ENCODE measurements at places on chromosomes 12 and 14.

- DNase-seq: no peak
Observed at GRCh38 chr12:49950273-49951251, at the start of gene AQP2. TSS of gene AQP2 (plus strand) at chr12:49950737. CDS start at chr12:49950831, 94 bp downstream.

DNA sequence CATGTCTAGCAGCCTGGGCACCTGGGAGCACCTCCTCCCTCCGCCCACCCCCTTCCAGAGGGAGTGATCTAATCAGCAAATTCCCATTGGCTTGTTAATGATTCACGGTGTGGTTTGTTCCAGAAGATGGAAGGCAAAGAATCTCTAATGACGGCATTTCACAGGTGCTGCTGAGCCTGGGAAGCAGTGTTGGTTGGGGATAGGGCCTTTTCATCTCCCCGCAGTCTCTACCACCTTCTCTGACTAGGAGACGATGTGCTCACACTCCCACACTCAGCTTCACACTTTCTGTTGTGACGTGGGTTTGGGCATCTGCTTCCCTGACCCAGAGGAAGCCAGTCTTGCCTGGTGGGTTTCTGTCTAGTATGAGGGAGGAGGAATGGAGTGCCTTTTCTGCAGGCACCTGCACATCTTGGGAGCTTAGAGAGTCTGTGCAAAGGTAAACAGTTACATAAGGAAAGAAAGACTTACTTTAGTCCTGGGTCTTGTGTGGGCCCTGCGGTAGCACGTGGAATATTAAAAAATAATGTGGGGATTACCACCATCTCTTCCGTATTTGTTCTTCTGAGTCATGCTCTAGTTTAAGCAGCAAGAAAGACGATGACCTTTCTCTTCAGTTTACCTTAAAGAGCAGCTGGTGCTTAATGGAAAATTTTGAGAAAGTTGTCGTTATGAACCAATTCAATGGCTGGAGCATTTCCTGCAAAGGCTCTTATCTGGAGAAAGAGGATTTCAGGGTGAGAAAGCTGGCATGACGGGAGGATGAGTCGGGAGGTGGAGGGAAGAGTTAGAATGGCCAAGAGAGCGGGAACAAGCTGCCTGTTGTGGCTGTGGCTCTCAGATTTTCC lies 70.6 kb upstream of the ARHGAP5 start:
- no peak for DNase-seq

- DNase-seq: no peak
Observed at GRCh38 chr14:38135106-38135867, 72.4 kb upstream of the SSTR1 start.

DNA sequence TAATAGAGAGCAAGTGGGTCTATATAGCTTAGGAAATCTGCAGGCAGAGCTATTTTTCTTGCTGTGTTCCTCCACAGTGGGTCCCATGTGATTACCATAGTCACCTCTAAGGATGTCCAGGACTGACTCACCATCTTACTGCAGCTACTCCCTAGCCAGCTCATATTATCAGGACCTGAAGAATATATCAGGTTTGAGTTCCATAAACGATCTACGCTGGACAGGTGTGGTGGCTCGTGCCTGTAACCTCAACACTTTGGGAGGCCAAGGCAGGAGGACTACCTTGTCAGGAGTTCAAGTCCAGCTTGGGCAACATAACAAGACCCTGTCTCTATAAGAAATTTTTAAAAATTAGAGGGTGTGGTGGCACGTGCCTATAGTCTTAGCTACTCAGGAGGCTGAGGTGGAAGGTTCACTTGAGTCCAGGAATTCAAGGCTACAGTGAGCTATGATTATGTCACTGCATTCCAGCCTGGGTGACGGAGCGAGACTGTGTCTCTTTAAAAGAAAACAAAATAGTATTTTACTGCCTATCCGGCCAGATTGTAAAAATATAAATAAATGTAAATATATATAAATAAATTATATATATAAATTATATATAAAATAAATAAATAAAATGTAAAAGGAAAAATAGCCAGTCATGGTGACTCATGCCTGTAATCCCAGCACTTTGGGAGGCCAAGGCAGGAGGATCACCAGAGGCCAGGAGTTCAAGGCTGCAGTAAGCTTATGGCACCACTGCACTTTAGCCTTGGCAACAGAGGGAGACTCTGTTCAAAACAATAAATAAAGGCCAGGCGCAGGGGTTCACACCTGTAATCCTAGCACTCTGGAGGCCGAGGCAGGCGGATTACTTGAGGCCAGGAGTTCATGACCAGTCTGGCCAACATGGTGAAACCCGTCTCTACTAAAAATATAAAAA lies 6.9 kb upstream of the SPRYD4 start:
- DNase-seq: no peak

DNA sequence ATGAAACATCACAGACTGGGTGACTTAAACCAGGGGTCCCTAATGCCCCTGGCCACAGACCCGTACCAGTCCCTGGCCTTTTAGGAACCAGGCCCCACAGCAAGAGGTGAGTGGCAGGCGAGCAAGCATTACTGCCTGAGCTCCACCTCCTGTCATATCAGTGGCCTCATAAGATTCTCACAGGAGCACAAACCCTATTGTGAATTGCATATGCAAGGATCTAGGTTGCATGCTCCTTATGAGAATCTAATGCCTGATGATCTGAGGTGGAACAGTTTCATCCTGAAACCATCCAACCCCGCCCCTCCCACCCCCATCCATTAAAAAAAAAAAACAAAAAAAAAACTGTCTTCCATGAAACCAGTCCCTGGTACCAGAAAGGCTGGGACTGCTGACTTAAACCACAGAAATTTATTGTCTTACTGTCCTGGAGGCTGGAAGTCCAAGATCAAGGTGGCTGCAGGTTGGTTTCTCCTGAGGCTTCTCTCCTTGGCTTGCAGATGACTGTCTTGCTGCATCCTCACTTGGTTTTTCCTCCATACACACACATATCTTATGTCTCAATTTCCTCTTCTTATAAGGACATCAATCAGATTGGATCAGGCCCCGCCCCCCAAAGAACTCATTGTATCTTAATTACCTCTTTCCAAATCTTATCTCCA lies 235.9 kb downstream of the CHST11 start:
- no peak for DNase-seq

DNA sequence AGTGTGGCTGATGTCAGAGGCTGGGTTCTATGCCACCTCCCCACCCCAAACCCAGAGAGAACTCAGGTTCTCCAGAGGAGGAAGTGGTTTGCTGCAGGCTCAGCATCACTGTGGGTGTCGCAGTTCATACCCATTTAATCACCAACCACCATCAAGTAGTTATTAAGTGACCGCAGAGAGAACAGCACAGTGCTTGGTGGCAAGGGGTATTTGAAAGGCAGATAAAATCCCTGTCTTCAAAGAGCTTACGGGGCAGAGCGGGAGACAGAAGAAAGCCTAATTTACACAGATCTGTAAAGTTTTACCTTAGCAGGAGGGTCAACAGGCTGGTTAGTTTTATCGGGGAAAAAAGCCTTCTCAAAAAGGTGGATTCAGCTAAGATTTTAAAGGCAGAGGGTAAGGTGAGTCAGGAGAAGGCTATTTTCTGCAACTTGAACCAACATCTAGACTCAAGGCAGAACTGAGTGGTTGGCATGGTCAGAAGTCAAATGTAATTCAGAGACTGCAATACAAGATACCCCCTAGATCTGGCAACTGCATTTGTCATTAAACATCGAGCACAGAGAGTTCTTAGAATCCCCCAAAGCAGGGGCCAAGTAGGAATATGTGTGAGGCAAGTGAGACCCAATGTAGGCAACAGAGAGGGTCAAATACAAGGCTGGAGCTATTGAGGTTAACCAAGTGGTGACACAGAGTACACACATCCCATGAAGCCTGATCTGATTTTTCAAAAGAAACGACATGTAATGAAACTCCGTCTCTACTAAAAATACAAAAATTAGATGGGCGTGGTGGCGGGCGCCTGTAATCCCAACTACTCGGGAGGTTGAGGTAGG lies 13.2 kb downstream of the PXN start:
- peak; percentile 50 for DNase-seq

- no peak for DNase-seq
Observed at GRCh38 chr12:97474161-97474560, 11.6 kb downstream of the RMST start.

GRCh38 chr12:94222351-94223084 lies 74.1 kb downstream of the PLXNC1 start:
- DNase-seq: no peak

GRCh38 chr12:53505086-53505485 lies 2.2 kb downstream of the NPFF start:
- no peak for DNase-seq

DNA sequence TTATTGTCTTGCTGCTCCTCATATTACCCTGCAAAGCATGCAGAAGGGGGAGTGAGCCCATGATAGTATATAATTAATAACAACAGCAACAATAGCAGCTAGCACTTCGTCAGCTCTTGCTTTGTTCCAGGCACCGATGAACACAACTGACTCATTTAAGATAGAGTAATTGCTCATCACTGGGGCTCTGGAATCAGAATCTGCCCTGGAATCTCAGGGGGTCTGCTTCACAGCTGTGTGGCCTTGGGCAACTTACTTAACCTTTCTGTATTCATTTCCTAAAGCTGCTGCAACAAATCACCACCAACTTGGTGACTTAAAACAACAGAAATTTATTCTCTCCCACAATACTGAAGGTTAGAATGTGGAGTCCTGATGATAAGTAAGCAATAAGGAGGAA lies 55.0 kb upstream of the PSMC1 start:
- DNase-seq: no peak

- DNase-seq: peak; percentile 49
Observed at GRCh38 chr12:57093415-57094207, 4.7 kb downstream of the NAB2 start.

GRCh38 chr12:87185367-87185766 lies 843.8 kb downstream of the C12orf50 start:
- DNase-seq: no peak

DNA sequence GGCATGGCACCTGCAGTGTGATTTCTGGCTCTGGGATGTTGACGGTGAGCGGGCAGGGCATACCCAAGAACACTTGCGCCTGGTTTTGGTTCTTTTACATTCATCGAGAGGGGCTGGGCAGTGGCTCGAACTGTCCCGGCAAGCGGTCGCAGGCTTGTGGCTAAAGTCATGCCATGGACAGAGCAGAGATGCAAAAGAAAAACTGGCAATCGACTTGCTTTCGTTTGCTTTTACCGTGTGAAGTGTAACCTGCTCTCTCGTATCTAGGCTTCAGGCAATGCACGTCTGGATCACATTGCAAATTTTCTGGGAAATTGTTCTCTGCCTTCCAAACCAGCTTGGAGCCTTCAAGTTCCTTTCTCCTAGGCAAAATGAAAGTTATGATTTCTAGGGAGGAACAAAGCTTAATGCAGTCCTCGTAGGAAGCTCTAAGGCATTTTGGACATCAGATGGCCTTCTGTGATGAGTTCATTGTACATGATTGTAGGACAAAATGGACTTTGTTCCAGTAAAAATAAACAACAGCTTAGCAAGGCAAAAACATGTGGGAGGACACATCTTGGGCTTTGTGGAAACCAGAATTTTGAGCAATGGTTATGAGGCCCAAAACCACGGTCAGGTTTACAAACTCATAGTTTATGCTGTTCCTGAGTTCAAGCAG lies 18.3 kb downstream of the ADGRD1 start:
- DNase-seq: no peak

Measured in stimulated activated CD8-positive, alpha-beta memory T cell treated with anti-CD3 and anti-CD28 coated beads, Interleukin-15, amount 100 ng/mL, for 1 hour (primary cell).